Calu3 (cell line): ENCODE measurements at places on chromosomes 6 and 20.

GRCh38 chr6:72890671-72891070 lies 268.8 kb downstream of the KCNQ5 start:
- no peak for DNase-seq

GRCh38 chr6:408599-409102 lies 17.1 kb downstream of the IRF4 start:
- DNase-seq: no peak

DNA sequence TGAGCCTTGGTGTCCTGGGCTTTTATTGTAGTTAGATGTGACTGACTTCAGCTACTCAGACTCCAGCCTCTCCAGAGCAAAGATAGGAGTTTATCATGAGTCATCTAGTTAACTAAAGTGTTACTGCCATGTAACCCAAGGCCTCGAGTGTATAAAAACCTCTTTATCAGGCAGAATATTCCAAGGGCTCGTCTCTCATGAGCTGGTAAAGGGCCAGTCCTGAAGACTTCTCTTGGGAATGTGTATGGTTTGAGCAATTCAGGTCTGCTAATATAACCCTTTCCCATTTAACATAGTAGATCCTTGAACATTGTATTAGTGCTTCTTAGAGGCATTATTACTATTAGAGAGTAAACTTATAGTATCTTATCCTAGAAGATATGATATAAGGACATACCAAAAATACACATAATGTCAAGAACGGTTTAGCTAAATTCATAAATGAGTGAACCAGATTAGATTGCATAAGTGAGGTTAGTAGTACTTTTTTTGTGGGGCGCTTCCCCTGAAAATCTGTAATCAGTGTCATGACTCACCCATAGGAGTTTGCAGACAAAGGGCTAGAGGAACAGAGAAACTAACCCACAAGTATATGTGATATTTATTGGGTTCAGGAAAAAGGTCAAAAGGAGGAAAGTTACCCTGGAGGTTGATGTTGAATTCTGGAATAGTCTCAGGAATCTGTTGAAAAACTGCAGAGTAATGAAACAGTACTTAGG lies 16.0 kb downstream of the DSE start:
- DNase-seq: no peak

GRCh38 chr20:22507240-22507961 lies 77.0 kb downstream of the FOXA2 start:
- no peak for DNase-seq

DNA sequence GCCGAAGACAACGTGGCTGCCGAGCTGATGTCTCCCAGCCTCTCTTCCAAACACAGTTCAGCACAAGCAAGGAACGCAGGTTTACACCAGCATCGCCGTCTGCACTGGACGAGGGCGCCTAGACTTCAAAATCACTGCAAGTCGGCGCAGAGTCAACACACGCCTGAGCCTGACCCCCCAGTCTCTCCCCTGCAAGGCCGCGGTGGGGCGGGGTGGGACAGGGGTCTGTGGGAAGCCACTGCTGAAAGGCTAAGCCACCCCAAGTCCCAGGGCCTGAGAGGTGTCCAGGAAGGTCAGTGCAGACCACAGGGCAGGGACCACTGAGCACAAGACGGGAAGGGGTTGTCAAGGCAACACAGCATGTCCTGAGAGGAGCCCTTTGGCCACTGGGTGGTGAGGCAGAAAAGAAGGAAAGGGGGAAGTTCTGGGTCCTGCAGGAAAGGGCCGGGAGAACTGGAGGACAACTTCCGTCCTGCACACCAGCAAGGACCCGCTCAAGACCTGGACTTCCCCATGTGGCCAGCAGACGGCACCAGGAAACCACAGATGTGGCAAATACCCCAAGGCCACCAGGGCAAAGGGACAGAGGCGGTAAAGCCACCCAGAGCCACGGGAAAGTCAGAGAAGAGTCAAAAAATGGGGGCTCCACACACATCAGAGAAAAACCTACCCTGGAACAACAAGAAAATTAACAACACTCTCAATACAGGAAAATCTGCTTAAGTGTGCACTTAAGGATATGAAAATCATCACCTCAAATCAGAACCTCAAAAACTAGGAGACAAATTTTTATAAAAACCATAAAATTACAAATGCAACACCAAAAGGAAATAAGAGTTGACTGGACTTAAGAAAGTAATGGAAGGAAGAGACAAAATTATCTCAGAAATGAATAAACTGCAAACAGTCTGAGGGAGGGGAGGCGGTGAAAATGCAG lies 84.8 kb downstream of the TAF4 start:
- peak; percentile 65 for DNase-seq

GRCh38 chr20:49843139-49843538 lies 30.5 kb downstream of the SLC9A8 start:
- DNase-seq: no peak

DNA sequence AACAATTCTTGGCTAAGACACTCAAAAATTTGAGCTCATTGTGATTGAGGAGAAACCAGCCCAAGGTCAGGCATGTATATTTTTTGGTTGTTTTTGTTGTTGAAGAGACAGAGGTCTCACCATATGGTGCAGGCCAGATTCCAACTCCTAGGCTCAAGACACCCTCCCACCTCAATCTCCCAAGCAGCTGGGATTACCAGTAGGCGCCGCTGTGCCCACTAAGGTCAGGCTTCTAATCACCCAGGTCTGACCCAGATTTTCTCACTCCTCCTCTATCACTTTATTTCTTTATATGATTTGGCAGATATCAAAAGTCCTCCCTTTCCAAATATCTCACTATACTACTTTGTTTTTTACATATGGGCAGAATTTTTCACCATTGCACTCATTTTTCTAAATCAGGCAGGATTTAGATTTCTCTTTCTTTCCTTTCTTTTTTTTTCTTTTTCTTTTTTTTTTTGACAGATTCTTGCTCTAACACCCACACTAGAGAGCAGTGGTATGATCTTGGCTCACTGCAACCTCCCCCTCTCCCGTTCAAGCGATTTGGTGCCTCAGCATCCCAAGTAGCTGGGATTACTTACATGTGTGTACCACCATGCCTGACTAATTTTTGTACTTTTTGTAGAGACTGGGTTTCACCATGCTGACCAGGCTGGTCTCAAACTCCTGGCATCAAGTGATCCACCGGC lies 1.7 kb upstream of the C6orf141 start:
- DNase-seq: no peak

DNA sequence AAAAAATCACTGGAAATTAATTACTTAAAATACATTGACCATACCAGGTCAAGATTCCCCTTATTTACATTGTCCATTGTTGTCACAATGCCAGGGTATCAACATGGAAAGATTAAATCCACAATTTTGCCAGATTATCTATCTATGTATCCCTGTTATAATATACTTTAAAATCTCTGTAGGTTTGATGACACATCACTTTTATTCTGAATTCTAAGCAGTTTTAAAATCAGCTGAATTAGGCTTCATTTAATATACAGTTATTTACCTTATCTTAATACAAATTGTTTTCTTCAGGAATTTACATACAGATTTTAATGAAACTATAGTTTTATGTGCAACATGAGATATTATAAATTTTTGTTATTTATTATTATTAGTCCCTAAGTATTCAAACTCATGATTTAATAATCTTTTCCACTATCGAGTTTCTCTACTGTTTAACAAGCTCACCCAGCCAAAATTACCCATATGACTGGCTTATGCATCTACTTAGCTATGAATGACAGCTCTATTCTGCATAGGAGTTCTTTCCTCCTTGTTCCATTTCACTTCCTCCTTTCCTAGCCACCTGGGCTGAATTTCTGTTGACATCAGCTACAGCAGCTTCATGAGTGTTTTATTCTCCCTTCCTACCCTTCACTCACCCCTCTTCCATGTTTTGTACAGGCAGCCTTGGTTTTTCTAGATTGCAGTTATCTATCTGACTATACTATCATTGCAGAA lies 654.2 kb upstream of the MAP3K7 start:
- DNase-seq: no peak

DNA sequence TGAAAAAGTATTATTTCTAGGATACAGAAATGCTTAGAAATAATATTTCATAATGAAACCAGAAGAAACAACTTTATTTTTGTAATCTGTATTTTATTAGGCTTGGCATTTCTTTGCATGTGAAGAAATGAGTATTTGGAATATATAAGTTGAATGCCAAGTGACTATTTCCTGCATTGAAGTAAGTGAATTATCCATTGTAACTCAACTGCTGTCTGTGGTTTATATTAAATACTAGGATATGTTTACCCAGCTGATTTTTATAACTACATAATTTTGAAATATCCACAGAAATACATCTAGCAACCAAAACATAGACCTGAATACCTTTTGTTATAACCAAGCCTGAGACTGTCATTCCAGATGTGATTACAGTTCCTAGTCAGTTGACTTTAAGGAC lies 207.6 kb downstream of the THBS2 start:
- DNase-seq: no peak

- DNase-seq: no peak
Observed at GRCh38 chr6:56643379-56644089, 845 bp upstream of the DST start.

DNA sequence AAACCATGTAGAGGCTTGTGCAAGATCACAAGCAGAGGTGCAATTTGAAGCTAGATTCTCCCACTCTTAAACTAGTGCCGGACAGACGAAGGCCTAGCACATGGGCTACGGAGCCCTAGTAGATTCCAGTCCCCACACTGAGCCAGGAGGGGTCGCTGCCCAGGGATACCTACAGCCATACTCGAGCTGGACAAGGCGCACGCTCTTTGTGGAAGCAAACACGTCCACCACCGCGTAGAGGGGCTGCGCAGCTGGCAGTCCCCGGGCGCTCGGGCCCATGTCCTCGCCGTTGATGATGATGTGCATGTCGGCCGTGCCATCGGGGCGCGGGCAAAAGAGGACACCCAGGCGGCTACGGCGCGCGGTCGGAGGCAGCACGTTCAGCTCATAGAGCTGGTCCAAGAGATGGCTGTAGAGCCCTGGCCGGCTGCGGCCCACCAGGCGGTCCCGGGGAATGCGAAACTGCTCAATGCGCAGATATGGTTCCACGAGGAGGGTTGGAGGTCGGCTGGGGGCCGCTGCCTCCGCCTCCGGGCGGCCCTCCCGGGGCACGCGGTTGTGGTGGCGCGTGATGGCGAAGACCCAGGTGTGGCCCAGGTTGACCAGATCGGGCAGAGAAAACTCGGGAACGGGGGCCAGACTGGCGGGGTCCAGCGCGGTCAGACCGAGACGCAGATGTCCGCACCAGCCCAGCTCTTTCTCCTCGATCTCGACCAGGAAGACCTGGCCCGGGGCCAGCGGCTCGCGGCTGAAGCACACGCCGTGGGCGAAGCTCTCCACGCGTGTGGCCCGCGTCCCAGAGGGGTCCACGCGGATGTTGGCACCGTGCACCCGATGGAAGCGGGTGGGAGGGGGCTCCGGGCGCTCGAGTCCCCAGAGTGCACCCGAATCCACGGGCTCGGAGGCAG lies 677 bp downstream of the NEURL2 start:
- no peak for DNase-seq

GRCh38 chr6:166738386-166739116 lies 111.5 kb upstream of the RPS6KA2 start:
- DNase-seq: no peak

DNA sequence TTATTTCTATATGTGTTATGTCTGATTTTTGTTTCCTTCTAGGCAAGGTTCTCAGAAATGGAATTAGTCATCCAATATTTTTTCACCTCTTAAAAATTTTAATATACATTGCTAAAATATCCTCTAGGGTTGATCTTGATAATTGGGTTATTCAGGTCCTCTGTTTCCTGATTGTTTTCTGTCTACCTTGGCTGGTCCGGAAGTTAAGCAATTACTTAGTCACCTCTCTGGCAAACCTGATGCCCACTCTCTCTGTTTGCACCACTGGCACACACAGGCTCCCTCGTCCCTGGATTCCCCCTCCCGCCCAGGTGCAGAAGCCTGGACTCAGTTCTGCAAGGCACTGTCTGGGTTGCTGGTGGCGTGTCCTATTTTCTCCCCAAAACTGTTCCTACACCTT lies 27.7 kb downstream of the CST9L start:
- DNase-seq: peak; percentile 1

DNA sequence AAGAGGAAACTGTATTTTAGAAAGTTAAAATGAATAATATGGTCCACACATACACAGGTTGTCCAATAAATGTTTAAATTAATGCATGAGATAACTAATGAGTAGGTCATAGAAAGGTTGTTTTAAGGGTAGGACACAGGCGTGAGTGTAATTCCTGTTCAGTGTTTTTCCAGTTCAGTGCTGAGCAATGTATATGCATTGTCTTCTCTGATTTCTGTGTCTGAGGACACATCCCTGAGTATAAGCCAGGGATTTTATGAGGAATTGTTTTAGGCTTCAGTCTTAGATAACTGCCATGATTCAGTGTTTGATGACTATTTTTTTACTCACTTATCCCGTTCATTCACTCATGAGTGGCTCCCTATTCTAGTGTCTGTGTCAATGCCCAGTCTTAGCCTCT lies 298.5 kb upstream of the TBX18 start:
- no peak for DNase-seq
